ENCODE measurements at places on chromosomes 2 and 18. TPM values are rescaled to one million over a fixed set of nuclear protein-coding genes. Genes with fewer than 3 reads are reported as not detected.

Gene COLEC12
- 109 TPM for total RNA-seq

Gene NEU4
- total RNA-seq, result not detected

Gene GAD1
- total RNA-seq, result not detected

Gene KCMF1
- 28.5 TPM for total RNA-seq
